ENCODE measurements at places on chromosomes 11 and 22.

DNA sequence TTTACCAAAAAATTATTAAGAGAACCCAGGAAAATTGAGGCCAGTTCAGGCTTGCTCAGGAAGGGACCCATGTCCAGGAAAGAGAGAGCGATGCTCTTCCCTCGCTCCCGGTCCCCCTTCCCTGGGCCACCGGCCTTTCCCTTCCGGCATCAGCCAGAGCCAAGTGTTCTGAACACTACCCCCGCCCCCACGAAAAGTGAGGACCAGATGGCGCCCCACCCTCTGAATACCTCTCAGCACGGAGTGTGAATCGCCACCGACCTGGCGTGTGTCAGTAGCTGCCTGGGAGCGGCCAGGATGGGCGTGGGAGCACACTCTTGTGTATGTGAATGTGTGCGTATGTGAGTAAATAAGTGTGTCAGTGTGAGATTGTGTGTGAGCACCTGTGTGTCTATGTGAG lies 20.2 kb downstream of the RPS6KA4 start:
- DNase-seq = no peak

GRCh38 chr11:68340784-68341556 lies 28.6 kb downstream of the LRP5 start:
- no peak for DNase-seq

GRCh38 chr11:59157433-59157832 lies 14.5 kb upstream of the DTX4 start:
- DNase-seq = no peak

GRCh38 chr11:31582697-31583096 lies 73.1 kb downstream of the ELP4 start:
- no peak for DNase-seq

DNA sequence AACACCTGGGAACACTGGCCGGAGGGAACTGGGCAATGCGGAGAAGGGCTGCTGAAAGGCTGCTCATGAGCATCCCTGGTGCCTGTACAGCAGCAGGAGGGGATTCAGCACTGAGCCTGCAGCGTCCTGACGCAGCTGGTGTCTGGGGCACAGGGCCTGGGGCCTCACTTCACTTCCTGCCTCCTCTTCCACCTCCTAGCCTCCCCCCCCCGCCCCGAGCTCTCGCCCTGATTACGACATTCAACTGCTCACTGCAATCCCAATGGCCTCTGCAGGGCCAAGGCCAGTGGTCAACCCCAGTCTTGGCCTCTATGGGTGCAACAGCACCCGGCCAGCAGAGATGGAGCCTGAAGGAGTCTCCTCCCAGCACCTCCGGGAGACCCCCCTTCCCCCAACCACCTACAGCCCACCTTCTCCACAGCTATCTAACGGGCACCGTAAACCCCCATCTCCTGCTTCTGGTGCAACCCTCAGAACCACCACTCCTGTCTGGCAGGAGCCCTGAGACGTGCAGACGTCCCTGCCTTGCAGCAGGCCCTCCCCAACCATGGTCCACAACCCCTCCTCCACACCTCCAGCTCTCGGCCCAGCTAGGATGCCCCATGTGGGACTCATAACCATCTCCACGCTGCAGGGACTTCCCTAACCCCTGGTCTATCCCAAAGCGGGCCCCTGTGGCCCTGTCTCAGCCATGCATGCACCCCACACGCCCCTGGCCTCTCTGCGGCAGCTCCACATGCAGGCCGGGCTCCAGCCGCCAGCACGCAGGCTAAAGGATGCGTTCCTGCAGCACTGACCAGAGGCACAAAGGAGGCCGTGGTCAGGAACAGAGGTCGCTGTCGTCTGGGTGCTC lies 38.2 kb downstream of the BRD1 start:
- no peak for DNase-seq

GRCh38 chr11:79922641-79923040 lies 481.8 kb upstream of the TENM4 start:
- DNase-seq = no peak

GRCh38 chr11:13338019-13338426 lies 60.4 kb downstream of the BMAL1 start:
- no peak for DNase-seq

- DNase-seq = no peak
Observed at GRCh38 chr11:65646958-65647701, 9.2 kb downstream of the SIPA1 start.

DNA sequence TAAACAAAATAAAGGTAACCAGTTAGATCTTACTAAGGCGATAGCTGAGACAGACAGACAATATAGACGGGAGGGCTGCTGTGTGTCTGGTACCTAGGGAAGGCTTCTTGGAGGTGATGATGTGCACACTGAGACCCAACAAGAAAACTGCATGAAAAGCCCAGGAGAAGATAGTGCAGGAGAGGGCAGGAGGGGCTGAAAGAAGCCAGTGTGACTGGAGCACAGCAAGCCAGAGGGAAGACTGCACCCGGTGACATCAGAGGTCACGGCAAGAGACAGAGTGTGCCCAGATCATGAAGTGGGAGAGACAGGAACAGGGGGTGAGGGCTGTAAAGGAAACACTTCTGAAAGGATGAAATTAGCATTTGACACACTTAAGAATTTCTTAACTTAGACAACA lies 266.3 kb downstream of the BRD1 start:
- no peak for DNase-seq

DNA sequence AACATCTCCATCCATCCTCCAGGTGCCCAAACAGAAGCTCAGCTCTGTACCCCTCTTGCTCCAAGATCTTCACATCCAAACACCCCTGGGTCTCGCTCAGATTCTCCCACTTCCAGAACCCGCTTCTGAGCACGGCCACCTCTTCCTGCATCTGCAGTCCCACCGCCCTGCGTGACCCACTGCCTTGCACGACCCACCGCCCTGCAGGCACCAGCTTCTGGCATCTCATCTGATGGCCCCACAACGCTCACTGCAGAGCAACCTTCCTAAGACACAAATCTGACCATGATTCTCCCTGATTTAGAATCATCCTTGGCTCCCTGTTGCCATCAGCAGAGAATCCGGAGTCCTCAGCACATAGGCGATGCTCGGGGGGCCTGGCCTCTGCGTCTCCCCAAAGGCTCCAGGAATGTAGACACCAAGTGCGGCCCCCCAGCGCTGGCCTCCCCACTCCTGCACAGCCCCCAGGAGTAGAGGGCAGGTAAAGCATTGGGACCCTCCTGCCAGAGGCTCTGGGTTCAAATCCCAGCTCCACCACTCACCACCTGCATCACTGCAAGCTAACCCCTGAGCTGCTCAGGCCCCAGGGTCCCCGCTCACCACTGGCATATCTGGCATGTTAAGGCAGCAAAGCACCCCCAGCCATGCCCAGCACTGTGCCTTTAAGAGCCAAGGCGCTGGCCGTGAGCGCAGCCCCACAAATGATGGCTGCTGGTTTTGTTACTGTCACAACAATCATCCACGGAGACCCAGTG lies 459.3 kb downstream of the BRD1 start:
- DNase-seq = no peak

DNA sequence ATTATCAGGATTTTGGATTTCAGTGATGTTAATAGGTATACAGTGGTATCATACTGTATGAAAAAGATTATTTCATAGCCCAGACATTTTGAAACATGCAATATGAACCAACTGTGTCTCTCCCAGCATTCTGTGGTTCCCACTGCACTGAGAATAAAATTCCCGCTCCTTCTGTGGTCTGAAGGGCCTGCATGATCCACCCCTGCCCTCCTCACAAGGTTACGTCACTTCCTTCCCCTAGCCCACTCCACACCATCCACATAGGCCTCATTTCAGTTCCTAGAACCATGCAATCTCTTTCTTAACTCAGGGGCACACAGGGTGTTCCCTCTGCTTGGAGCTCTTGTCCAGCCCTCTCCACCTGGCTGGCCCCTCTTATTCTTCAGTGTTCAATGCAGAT lies 103.1 kb downstream of the TSPAN18 start:
- no peak for DNase-seq

DNA sequence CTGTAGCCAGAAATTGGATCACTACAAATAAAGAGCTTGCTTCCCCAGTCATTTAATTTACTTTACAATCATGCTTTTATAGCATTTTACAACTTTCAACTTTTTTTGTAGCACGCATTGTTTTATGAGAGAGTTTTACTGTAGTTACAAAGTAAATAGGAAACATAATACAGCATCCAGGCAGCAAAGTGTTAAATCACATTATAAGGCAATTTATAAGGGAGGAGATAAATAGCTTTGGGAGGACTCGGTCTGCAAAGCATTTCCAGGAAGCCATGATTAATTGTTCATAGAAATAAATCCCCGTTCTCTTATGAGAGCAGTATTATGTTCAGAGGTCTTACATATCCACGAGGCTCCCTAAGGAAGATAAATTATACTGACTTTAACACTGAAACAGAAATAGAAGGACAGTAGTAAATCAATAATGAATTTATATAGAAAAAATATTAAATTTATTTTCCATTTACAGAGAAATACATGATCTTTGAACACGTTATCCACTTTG lies 792.6 kb upstream of the RAG2 start:
- no peak for DNase-seq

- DNase-seq = no peak
Observed at GRCh38 chr11:60954421-60954820, 2.4 kb upstream of the SLC15A3 start.

DNA sequence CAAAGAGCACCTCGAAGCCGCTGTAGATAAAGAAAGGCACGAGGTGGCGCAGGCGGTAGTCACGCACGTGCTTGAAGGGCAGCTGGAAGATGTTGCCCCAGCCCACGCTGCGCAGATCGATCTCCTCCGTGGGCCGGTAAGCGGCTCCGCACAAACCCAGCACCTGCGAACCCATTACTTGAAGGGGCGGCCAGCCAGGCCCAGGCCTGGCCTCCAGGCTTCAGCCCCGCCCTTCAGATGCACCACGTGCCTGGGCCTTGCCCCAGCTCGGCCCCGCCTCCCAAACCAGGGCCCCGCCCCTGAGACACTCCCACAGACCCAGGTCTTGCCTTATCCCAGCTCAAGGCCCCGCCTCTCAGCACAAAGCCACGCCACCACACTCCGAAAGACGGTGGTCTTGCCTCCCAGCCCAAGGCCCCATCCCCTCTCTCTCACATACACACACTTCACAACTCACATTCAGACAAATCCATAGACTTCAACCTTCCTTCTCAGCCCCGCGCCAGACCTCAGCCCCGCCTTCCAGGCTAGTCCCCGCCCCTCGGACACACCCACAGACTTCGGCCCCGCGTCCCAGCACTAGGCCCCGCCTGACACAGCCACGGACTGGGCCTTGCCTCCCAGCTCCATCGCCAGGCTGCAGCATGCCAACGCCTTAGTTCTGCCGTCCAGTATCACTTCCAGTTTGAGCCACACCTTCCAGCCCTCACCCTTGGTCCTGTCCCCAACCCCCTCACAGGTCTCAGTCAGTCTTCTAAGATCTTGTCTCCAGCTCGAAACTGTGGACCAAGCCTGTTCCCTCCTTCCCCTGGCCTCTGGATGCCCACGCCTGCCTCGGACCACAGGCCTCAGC lies 7.0 kb downstream of the UNC93B1 start:
- DNase-seq = no peak

- DNase-seq = no peak
Observed at GRCh38 chr11:74735365-74735928, 4.2 kb upstream of the CHRDL2 start.

GRCh38 chr11:75425422-75425821 lies 7.6 kb downstream of the KLHL35 start:
- no peak for DNase-seq

GRCh38 chr11:10454878-10455631 lies at the start of gene AMPD3:
AMPD3 (plus strand) TSS chr11:10455264; CDS start chr11:10461520, 6,256 bp downstream.
- DNase-seq = no peak

DNA sequence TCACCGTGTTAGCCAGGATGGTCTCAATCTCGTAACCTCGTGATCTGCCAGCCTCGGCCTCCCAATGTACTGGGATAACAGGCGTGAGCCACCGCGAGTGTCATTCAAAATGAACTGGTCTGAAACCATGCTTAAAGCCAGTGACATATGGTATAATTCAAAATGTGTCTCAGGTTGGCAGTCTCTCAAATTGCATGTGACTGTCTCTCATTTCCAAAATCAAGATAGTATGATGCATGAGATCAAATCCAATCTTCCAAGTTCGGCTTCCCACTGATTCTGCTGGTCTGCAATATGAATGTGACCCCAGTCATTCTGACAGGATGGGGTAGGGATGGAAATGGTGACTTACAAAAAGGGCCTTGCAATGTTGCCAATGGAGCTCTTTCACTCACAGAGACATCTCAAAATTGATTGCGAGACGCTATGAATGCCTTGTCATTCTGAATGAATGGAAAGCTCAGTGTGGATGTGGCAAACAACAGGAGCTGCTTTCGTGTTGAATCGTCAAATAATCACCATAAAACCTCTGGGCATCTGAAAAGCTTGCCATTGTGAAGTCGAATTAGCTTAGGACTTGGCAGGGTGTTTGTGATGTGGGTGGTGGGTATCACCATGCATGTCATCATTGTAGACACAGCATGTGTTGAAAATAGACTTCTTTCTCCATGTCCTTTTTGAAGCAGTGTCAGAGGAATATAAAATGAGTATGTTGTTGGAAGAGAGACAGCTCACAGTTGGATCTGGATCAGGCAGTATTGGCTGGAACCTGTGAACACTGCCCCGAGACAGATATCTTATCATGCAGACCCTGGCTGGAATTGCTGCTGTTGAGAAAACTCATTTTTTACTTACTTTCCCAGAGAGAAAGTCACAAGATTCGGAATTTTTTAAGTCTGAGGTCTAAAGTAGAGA lies 12.2 kb downstream of the SLN start:
- peak; percentile 72 for DNase-seq

- no peak for DNase-seq
Observed at GRCh38 chr11:87013912-87014825, 23.6 kb upstream of the TMEM135 start.

DNA sequence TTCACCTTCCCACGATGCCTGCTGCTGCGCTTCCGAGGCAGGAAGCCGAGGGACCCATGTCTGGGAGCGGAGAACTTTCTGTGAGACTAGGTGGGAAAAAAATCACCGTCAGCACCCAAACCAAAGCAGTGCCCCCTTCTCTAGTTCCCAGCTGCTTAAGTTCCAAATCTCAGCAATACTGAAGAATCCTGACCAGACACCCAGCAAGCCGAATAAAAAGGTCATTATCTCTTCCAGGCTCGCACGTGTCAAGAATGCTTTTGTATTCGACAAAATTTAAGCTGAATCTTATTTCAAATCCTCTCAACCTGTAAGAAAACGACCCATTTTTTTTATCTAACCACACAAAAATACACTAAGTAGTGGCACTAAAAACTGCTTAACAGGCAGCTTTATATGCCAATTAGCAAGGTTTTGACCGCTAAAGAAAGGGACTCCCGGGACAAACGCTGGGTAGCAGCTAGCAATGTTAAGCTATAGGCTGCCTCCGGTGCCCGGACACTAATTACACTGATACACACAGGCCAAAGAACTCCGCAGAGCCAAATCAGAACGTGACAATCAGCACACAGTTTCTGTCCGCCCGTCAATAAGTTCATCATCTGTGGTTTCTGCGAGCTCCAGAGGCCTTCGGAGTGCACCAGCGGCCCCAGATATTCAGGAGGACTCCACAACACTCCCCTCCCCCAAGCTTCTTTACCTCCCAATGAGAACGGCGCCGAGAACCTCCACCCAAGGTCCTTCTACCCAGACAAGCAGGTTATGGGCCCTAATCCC lies 728 bp downstream of the RPL3 start:
- DNase-seq = no peak

GRCh38 chr11:20584093-20584774 lies 15.2 kb upstream of the SLC6A5 start:
- DNase-seq = no peak

Measured in NCI-H446 treated with DMSO at 0.1 percent for 48 hours (cell line).